T-helper 17 cell (primary cell): ENCODE measurements at places on chromosomes 16 and 17.

GRCh38 chr16:85573696-85574641 is 39.2 kb upstream of the GSE1 start:
- no peak for DNase-seq
- no peak overlapping the region for H3K27ac ChIP-seq
- H3K4me1 ChIP-seq, result peaks cover 45% of the 10 kb centered on the region
- peaks cover 2% of the 10 kb centered on the region for H3K36me3 ChIP-seq

- peaks cover 3% of the 10 kb centered on the region for H3K4me1 ChIP-seq
- no peak for DNase-seq
- peak overlapping the region; percentile 3 for H3K27ac ChIP-seq
- no peak overlapping the region for H3K4me3 ChIP-seq
- no peaks in the 10 kb centered on the region for H3K27me3 ChIP-seq
Observed at GRCh38 chr16:70678898-70679670, 6.8 kb downstream of the MTSS2 start.

GRCh38 chr16:87806641-87807546 is 41.1 kb upstream of the KLHDC4 start:
- H3K4me1 ChIP-seq, result peaks cover 11% of the 10 kb centered on the region
- peaks cover 22% of the 10 kb centered on the region for H3K27me3 ChIP-seq
- peak overlapping the region; percentile 92 for H3K4me3 ChIP-seq
- H3K27ac ChIP-seq, result peak overlapping the region; percentile 93
- no peak for DNase-seq

- DNase-seq, result no peak
- peaks cover 53% of the 10 kb centered on the region for H3K27me3 ChIP-seq
- H3K4me1 ChIP-seq, result peaks cover 3% of the 10 kb centered on the region
- H3K27ac ChIP-seq, result no peak overlapping the region
Observed at GRCh38 chr17:74426551-74427047, 5.3 kb upstream of the GPRC5C start.

DNA sequence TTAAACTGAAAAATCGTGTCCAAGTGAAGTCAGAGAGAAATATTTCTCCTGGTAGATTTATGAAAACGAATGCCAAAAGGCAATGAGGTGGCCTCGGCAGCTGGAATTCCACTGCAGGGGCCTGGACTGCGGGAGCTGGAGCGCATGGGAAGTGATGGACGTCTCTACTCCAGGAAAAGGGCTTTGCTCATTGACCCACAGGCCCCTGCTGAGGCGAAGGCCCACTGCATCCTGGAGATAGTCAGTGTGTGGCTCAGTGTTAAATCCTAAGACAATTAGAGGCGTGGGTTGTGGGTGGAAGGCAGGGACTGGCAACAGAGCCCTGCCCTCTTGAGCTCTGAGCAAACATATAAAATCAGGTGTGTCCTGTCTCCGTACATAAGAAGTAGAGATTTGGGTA is 191.4 kb downstream of the SLC39A11 start:
- DNase-seq, result no peak
- H3K4me1 ChIP-seq, result peaks cover 1% of the 10 kb centered on the region
- H3K36me3 ChIP-seq, result peaks cover 10% of the 10 kb centered on the region
- peak overlapping the region; percentile 34 for H3K27ac ChIP-seq
- H3K27me3 ChIP-seq, result no peaks in the 10 kb centered on the region

DNA sequence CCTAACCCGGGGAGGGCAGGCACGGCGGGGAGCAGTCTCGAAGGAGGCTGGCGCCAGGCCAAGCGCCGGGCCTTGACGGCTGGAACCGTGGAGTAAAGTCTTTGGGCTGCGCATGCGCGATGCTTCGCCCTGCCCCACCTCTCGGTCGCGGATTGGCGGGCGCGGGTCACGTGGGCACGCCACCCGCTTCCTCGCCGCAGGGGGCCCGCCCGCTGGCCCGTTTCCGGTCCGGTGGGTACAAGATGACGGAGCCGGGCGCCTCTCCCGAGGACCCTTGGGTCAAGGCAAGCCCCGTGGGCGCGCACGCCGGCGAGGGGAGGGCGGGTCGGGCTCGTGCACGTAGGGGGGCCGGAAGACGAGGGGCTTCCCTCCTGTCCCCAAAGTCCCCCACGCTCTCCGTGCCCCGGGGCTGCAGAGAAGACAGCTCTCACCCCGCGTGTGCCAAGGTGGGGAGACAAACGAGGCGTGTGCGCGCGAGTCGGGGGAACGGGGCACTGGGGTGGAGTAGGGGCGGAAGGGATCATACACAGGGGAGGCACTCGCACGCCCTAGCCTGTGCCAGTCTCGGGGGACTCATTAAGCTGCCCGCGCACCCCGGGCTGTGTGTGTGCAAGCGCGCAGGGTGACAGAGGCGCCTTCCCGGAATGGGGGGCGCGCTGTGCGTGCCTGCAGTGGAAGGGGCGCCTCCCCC is at the start of gene MLX:
Gene MLX, plus strand, starts transcription at position 218 of the 691 bp plus-strand sequence. Its CDS starts 25 bp downstream, at position 243.
- H3K4me3 ChIP-seq, result peak within 1 kb of the TSS; percentile 97
- peaks cover 23% of the 10 kb centered on the region for H3K4me1 ChIP-seq
- H3K36me3 ChIP-seq, result no peaks in the 10 kb centered on the region

DNA sequence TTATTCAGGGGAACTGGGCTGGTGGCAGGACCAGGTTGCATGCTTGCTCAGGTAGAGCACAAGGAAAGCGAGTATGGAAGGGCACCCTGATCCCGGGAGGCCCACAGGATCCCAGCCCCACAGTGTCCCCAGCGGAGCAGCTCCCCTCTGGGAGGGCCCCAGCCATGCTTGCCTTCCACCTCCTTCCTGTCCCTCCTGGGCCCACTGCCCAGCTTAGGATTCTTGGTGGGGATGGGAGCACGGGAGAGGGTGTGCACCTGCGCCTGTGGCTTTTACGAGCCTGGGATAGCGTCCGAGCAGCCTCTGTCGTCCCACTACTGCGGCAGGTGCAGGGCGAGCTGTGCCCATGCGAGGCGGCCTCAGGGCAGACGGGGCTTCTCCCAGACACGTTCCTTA is 114.5 kb downstream of the BANP start:
- no peak overlapping the region for H3K27ac ChIP-seq
- H3K4me1 ChIP-seq, result peaks cover 6% of the 10 kb centered on the region
- H3K27me3 ChIP-seq, result no peaks in the 10 kb centered on the region
- H3K4me3 ChIP-seq, result no peak overlapping the region

- H3K36me3 ChIP-seq, result no peaks in the 10 kb centered on the region
- no peak for DNase-seq
- H3K4me1 ChIP-seq, result no peaks in the 10 kb centered on the region
- no peak overlapping the region for H3K27ac ChIP-seq
Observed at GRCh38 chr16:73365016-73365551, 317.2 kb upstream of the ZFHX3 start.

- DNase-seq, result no peak
- no peak overlapping the region for H3K4me3 ChIP-seq
- H3K27ac ChIP-seq, result no peak overlapping the region
- peaks cover 2% of the 10 kb centered on the region for H3K4me1 ChIP-seq
- H3K36me3 ChIP-seq, result no peaks in the 10 kb centered on the region
Observed at GRCh38 chr17:79174905-79175856, 100.6 kb downstream of the ENGASE start.

- peaks cover 8% of the 10 kb centered on the region for H3K4me1 ChIP-seq
- peaks cover 9% of the 10 kb centered on the region for H3K36me3 ChIP-seq
- no peak overlapping the region for H3K4me3 ChIP-seq
- no peaks in the 10 kb centered on the region for H3K27me3 ChIP-seq
- DNase-seq, result no peak
- H3K27ac ChIP-seq, result no peak overlapping the region
Observed at GRCh38 chr16:74901606-74902005, 83.3 kb downstream of the WDR59 start.

DNA sequence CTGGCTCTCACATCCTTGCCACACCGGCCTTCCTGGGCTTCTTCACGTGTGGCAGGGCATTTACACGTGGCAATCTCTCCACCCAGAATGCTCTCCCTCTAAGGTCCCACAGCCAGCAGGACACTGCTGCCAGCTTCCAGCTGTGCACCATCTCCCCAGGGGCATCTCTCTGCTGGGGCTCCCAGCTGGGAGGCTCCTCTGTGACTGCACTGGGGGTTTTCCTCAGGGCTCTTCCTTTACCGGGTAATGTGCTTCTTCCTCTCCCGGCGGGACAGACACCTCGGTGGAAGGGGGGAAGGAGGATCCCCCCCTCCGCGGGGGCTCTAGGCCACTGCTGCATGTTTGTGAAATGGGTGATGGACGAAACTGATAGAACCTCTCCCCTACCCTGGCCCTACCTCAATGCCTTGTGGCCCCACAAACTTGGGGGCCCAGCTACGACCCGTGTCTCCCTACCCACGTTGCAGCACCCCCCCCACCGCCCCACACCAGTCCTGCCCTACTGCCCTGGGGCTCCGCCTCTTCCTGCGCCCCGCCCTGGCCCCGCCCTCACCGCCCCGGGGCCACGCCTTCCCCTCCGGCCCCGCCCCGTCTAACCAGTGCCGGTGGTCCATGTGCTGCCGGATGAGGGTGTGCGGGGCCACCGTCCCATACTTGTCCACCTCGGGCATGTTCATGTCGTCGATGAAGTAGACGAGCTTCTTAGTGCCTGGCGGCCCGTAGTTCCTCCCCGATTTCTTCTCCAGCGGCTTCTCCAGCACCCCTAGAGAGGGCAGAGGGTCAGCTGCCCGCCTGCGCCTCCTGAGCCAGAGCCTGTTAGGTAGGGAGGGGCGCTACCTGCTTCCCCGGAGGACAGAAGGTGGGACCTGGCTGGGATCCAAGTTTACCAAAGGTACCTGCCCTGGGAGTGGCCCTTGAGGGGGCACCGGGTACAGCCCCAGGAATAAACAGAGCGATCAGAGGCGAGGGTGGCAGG is 92.6 kb downstream of the DNAH17 start:
- no peak overlapping the region for H3K27ac ChIP-seq
- H3K27me3 ChIP-seq, result peaks cover 4% of the 10 kb centered on the region

- peaks cover 51% of the 10 kb centered on the region for H3K4me1 ChIP-seq
- H3K27ac ChIP-seq, result peak overlapping the region; percentile 99
- peak; percentile 57 for DNase-seq
- peaks cover 3% of the 10 kb centered on the region for H3K36me3 ChIP-seq
Observed at GRCh38 chr17:8125154-8125946, 1.4 kb upstream of the HES7 start.

DNA sequence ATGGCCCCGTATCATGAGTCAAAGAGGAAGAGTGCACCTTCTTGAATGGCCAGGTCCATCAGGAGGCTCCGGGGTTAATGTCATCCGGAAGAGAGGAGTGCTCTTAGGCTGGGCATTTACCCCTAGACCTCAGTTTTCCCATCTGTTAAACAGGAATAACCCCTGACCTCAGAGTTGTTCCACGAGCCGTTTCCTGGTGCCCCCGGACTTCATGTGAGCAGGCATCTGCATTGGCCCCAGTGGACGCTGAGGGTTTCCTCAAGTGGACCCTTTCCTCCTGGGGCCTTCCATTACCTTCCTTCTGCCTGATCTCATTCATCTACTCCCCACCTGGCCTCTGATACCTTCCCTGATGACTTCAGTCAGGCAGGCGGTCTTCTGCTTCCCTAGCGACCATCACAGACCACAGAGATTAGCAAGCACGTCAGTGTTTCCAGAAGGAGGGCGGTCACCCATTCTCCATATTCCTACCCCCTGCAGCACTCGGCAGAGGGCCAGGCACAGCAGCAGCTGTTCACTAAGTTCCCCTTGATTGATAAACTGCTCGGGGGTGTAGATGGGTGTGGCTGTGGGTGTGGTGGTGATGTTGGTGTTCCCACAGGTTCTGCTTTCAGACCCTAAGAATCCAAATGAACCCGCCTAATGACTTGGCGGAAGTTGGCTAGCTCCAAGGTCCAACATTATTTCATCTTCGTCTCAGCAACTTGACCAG is 346.6 kb upstream of the TNRC6C start:
- H3K4me3 ChIP-seq, result no peak overlapping the region
- no peak overlapping the region for H3K27ac ChIP-seq
- H3K36me3 ChIP-seq, result no peaks in the 10 kb centered on the region
- H3K4me1 ChIP-seq, result peaks cover 20% of the 10 kb centered on the region
- H3K27me3 ChIP-seq, result no peaks in the 10 kb centered on the region

DNA sequence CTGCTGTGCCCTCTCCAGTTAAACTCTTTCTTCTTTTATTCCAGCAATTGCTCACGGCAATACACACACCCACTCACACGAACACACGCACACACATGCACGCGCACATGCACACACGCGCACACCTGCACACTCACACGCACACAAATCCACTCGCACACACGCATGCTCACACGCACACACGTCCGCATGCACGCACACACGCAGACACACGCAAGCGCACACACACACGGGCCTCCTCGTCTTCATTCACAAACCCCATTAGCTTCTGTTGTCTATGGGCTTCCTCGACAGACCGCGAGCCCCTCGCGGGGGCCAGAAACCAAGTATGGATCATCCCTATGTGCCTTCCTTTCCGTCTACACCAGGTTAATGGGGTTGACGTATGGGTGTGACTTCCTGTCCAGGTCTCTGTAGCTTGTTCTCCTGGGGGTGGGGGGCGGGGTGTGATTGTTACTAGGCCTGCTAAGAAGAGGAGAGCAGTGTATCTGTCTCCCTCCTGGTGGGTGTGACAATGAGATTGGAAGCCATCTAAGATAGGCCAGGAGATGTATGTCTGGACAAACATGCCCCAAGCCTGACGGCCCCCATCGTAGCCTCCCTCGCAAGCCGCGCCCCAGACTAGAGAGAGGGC is 670 bp upstream of the CTF1 start:
- H3K36me3 ChIP-seq, result no peaks in the 10 kb centered on the region
- no peak for DNase-seq
- no peaks in the 10 kb centered on the region for H3K27me3 ChIP-seq
- peaks cover 22% of the 10 kb centered on the region for H3K4me1 ChIP-seq
- H3K4me3 ChIP-seq, result peak overlapping the region; percentile 28
- peak overlapping the region; percentile 56 for H3K27ac ChIP-seq

DNA sequence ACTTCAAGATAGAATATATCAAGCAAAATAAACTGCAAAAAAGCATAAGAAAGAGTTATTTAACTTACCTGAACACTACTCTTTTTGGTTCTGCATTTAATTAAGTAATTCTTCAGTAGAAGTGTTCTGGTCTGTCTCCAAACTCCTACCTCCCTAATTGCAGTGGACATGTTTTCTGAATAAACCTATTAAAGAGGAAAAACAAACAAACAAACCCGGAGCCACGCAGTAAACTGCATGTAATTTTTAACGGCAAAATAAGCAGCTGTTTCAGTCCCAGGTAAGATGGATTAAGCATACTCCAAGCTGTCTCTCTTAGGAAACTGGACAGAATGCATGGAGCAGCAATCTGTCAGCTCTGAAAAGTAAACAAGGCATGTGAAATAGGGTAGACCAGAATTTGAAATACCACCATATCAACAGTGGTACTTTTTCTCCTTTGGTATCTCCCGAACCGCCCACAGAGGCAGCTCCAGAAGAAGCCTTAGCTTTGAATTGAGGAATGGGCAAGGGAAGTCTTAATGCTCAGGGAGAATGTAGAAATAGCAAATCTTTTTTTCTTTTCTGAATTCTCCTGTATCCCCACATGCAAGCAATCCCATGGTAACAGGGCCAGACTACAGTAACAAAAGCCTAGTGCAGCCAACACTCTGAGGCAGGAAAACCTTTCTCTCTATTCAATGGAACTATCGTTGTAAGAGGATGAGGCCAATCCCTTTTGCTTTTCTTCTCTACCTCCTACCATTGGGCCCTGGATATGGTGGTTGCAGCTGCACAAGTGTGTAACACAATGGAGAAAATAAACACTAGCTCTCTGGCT is 12.5 kb downstream of the ABCA5 start:
- no peak overlapping the region for H3K4me3 ChIP-seq
- peaks cover 4% of the 10 kb centered on the region for H3K4me1 ChIP-seq
- H3K27ac ChIP-seq, result no peak overlapping the region
- no peaks in the 10 kb centered on the region for H3K36me3 ChIP-seq
- DNase-seq, result no peak

- H3K27ac ChIP-seq, result no peak overlapping the region
- H3K4me1 ChIP-seq, result no peaks in the 10 kb centered on the region
- peaks cover 4% of the 10 kb centered on the region for H3K27me3 ChIP-seq
- H3K4me3 ChIP-seq, result no peak overlapping the region
Observed at GRCh38 chr17:10352893-10353292, 19.9 kb downstream of the MYH13 start.
